ENCODE measurements at places on chromosomes 7 and 10.

DNA sequence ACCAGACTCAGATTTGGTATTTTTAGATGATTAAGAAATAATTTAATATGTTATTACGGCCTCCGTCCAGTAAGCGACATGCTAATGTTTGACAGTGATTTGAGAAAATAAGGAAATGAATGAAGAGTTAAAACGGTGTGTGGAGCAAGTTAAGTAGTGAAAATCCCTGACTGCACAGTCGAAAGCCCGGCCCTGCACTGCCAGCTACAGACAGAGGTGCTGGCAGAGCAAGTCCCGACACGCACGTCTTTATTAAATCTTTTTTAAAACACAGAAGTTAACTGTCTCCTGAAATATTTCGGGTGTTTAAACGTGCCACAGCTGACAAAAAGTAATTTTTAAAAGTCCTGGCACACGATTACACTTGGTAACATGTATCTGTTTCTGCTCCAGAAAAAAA is 293.4 kb upstream of the RNF32 start:
- DNase-seq = no peak

DNA sequence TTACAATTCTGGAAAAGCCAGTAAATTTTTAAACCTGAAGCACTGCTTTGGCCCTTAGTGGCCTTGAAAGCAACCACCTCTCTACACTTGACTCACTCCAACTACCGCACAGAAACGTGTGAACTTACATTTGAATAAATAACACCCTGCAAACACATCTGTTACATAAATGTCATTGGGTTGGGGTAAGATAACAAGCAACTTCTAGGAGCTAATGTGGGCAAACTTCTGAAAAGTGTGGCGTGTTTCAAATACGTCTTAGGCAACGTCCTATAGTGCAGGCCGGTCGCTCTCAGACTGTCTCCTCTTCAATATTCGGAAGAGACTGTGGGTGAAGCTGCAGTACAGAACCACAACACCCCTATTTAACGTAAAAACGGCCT is 474 bp downstream of the ORC5 start:
- DNase-seq = no peak

GRCh38 chr10:62733654-62734293 is 70.7 kb upstream of the ADO start:
- no peak for DNase-seq

GRCh38 chr7:30985756-30986155 is 22.0 kb downstream of the GHRHR start:
- DNase-seq = no peak

DNA sequence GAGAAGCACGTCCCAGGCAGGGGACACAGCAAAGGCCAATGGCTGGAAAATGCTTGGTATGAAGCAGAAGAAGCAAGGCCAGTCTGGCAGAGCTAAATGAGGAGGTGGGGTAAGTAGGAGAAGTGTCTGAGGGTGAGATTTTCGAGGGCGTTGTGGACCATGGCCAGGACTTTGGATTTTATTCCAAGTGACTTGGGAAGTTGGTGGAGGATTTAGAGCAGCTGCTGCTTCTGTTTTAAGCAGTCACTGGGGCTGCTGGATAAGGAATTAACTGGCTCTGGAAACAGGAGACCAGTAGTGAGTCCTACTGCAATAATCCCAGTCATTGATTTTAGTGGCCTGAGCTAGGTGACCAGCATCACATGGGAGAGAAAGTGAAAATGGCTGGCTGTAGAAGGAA is 67.6 kb upstream of the GSDME start:
- no peak for DNase-seq

GRCh38 chr7:95095259-95095965 is 188.0 kb downstream of the PPP1R9A start:
- DNase-seq = no peak

DNA sequence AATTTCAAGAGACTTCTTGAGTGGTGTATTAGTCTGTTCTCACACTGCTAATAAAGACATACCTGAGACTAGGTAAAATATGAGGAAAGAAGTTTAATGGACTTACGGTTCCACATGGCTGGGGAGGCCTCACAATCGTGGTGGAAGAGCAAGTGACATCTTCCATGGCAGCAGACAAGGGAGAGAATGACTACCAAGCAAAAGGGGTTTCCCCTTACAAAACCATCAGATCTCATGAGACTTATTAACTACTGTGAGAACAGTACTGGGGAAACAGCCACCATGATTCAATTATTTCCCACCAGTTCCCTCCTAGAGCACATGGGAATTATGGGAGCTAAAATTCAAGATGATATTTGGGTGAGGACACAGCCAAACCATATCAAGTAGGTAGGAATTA is 150.5 kb downstream of the PCDH15 start:
- no peak for DNase-seq
